ENCODE measurements at places on chromosomes 2 and 18.

DNA sequence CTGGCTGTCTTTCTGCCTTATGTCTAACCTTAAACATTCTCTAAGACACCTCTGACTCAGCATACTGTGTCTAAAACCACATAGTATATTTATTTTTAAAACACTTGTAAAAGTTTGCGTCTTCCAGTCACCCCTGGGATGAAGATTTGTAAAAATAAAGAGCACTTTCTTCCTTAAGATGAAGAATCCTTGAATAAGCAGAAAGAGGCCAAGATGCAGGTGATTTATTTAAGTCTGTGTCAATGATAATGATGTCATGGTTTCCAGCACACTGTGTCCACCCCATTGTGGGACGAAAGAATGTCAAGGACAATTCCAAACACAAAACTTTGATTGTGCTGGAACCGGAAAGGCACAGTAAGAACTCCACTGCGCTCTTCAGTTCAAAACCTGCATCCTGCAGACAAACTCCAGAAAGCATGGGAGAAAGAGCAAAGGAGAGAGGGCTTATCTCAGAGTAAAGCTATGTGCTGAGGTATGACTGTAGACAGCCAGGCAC is 92.9 kb downstream of the ZEB2 start:
- no peak for DNase-seq

- DNase-seq, result no peak
Observed at GRCh38 chr2:140383781-140384180, 1603.6 kb upstream of the NXPH2 start.

DNA sequence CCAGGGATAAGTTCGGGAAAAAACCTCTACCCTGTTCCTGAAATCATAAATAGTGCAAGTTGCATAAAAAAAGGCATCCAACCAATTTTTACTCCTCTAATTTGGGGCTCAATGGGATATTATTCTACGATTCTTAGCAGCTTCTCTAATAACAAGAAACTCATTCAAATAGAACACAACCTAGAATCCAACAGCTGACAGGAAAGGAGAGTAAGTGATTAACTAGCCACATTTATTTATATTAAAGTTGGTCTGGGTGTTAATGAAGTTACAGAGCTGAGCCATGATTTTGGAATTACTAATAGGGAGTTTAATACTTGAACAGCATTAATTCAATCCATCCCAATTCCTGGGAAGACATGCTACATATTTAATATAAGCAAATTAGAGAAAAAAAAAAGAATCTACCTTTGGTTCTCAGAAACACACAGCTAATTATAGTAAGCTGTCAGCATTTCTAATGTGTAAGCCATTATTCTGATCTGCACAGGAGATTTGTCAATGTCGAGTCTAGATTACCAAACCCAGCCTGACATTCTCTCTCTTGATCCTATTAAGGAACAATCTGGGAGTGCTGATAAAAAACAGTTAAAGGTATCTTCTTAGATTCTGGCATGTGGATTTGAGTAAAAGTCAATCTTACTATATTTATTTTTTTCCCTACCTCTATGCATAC is 267.7 kb downstream of the NBAS start:
- no peak for DNase-seq

DNA sequence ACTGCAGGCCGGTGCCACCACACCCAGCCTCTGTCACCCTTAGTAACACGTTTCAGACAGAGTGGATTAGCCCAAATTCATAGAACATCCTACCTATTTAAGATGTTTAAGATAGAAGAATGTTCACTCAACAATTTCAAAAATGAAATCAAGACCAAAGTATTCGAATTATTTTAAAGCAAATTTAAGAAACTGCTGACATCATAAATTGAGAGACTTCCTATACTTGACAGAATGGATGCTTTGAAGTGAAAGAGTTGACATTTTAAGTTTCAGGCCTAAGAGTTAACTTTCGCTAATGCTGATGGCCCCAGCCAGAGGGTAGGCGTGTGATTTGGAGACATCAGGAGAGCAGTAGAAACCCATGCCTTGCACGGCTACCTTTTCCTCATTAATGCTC is 271.9 kb downstream of the SS18 start:
- no peak for DNase-seq

DNA sequence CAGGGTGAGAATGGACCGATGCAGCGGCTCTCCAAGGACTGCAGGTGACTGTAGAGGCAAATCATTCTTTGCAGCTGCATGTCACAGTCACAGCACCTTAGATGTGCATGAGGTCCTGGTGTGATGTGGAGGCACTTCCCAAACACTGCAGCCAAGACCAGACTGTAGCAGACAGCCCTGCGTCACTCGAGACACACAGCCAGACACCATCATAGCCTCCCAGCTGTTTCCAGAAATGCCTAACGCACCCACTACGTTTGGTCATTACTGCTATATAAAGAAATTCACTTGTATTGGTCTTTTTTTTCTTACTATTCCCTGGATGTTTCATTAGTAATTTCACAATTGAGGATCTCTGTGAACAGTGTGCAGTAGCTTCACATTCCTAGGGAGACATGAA is 60.9 kb downstream of the SH3YL1 start:
- no peak for DNase-seq

DNA sequence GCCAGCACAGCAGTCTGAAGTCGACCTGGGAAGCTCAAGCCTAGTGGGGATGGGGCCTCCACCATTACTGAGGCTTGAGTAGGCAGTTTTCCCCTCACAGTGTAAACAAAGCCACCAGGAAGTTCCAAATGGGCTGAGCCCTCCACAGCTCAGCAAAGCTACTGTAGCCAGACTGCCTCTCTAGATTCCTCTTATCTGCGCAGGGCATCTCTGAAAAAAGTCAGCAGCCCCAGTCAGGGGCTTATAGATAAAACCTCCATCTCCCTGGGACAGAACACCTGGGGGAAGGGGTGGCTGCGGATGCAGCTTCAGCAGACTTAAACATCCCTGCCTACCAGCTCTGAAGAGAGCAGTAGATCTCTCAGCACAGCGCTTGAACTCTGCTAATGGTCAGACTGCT is 218.4 kb upstream of the VRK2 start:
- no peak for DNase-seq

GRCh38 chr2:136005462-136006196 is 20.2 kb upstream of the DARS1 start:
- DNase-seq, result no peak

- DNase-seq, result no peak
Observed at GRCh38 chr2:36329251-36329650, 26.3 kb upstream of the CRIM1 start.

DNA sequence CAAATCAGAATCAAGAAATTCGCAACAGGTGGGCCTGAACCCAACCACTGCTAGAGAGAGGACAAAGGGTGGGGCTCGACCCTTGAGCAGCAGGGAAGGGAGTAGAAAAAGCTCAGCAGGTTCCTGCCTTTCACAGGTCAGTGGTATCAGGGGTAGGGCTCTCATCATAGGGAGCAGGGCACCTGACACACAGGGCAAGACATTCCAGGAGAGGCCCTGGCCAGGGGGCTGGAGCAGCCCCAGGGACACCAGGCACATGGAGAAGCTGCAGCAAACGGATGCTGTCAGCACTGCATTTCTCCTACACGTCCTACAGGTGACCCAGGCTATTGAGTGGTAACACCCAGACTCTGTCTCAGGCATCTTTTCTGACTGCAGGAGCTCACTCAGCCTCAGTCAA is 17.2 kb upstream of the MLPH start:
- no peak for DNase-seq

- peak; percentile 64 for DNase-seq
Observed at GRCh38 chr2:27152796-27153464, 4.1 kb downstream of the TCF23 start.

GRCh38 chr2:179438654-179439053 is 174.0 kb upstream of the SESTD1 start:
- no peak for DNase-seq

DNA sequence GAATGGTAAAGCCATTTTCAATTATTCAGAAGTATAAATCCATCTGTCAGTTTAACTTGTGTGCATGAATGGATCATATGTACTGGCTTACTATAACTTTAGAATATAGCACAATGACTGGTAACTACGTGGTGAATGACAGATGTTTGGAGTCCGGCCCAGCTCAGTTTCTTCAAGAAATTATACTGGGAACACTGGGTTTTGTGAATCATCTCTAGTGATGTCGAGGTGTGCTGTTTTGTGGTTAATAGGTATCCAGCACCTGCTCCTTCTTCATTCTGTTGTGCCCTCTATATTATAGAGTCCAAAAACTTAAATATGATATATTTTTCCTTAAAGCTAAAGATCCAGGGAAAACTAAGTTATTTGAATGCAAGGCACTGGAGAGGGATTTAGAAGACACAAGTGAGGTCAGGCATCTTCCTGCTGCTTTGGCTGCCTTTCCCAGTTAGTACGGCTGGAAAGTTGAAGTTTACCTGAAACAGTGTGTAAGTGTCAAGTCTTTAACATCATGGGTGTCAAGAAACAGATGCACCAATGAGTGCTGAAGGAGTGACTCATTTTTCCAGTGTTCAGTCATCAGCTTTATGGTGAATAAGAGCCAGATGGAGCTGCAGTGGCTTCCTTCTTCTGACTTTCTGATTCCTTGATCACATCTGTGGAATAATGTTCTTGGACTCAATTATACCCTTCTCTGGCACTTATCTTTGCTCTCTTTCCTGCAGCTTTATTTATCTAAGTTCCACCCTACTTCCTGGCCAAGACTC is 1079.5 kb upstream of the CELF4 start:
- no peak for DNase-seq

DNA sequence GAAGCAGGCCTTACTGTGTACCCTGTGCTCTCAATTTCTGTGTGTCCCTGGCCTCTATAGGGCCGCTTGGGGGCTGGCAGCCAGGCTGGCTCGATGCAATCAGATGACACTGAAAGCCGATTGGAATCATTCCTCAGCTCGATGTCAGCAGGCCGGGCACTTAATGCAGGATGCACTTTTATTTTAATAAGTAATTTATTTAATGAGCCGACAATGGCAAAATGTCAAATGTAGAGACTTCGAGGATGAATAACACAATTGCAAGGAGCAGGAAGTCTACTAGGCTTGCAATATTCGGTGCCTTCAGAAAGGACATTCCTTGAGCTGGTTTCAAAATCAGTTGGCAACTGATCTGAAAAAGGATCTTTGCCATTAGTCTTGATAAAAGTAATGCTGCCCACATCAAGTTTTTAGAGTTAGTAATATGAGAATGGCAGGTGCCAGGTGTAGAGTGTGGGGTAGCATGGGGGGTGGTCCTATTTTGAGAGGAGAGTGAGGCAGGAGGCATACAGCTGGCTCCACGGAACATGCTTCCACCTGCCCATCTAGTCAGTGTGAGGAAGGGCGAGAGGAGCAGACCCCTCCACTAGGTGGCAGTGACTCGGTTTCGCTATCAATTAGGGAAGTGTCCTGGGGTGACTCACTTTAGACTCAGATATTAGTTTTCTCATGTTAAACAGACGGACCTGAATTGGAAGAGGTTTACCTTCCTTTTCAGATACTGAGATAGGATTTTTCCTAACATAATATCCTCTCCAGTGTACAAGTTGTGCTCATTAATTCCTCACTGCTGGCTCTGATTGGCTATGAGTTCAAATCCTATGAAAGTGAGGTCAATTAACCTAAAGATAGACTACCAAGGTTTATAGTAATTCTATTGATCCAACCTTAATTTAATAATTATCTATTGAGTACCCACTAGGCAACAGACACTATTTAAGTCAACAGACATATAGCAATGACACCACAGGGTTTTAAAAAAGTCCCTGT is 80.9 kb downstream of the NABP1 start:
- DNase-seq, result peak; percentile 69

DNA sequence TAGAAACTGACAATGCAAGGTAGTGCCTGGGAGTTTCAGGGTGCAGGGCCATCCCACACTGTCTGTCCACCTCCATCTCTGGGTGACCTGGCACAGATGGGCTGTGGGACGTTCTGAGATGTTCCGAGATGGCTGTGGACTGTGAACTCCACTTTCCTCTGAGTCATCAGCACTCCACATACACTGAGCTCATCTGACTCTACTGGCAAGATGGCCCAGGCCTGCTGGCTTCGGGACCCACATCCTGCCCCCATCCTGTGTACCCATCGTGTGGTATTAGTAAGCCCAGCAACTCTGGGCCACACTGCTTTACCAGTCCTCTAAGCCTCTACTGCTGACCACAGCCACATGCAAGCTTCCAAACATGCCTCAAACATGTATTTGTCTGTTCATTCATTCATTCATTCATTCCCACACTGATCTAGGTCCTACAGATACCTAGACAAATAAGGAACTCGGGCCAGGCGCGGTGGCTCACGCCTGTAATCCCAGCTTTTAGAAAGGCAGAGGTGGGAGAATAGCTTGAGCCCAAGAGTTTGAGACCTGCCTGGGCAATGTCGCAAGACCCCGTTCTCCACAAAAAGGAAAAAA is 124.8 kb upstream of the CXCR4 start:
- no peak for DNase-seq

DNA sequence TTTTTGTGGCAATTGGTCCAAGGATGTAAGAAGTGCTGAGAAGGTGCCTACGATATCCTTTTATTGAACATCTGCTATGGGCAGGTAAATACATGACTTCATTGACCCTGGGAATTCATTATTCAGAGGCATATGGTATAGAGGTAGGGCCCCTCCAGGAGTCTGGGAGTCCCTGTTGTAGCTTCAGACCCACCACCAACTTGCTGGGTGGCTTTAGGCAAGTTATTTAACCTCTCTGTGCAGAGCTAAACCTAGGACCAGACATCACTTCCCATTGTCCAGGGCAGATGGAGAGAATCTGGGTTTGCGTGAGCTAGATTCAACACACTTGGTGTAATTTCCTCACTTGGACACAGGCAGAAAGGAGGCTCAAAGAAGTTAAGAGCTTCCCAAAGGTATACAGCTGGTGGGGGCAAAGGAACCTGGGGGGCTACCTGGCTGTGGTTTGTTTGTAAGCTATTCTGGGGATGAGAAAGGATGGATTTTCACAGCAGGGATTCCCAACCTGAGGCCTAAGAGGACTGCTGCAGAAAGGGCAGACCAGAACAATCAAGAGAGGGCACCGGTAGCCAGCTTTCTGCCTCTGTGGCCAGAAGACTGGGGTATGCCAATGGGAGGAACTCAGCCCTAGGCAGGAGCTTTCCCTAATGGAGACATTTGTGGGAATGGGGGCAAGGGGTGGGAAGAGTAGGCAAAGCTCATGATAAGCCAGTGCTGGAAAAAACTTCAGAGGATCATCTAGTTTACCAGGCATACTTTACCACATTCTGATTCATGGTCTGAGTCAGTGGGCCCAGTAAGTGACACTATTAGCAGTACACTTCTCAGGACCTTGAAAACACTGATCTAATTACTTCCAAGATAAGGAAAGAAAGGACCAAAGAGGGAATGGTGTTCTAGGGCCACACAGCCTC is 102.7 kb upstream of the SMAD2 start:
- no peak for DNase-seq

Measured in SHP77 (cell line).